ENCODE measurements at places on chromosomes 7 and 10.

GRCh38 chr10:27372095-27372494 lies 131.5 kb upstream of the ACBD5 start:
- DNase-seq: no peak

DNA sequence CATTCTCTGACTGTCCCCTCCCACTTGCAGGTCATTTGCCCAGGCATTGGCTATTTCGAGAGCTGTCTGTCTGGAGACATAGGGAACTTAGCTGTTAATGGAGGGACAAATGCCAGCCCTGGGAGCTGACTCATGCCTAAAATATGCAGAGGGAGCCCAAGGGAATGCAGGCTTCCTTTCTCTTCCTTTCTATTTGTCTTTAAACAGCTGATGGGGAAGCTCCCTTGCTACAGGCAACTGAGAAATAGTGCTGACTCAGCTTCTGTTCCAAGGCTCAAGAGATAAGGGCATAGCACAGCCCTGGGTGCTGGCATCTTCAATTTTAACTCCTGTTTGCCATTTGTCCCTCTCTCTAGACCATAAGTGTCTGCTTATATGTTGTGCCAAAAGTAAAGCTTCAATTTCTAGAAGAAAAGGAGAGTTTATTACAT lies 82.7 kb upstream of the C1GALT1 start:
- DNase-seq: no peak

DNA sequence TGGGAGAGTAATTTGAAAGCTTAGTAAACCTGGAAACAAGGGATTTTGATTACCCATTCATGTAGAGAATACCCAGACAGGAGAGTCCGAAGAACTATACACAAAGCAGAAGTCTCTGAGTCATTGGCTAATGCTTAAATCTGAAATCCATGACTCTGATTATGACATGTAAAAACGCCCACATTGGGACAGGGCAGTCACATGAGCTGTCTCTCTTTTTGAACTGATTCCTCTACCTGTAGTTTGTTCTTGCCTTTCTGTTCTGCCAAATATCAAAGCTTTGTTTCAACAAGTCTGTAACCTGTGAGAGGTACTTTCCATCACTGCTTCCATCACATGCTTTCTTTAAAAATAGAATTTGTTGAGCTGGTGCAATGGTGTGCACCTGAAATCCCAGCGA lies 4.3 kb upstream of the GPNMB start:
- no peak for DNase-seq

GRCh38 chr7:4745971-4746919 lies 29.2 kb upstream of the AP5Z1 start:
- no peak for DNase-seq

GRCh38 chr7:6271060-6271658 lies 1.3 kb downstream of the CYTH3 start:
- no peak for DNase-seq

- DNase-seq: no peak
Observed at GRCh38 chr10:120609006-120609405, 152.0 kb downstream of the PLPP4 start.

GRCh38 chr7:37236906-37237305 lies 211.8 kb downstream of the ELMO1 start:
- no peak for DNase-seq

- DNase-seq: no peak
Observed at GRCh38 chr7:125908711-125909110, 979.1 kb upstream of the POT1 start.

DNA sequence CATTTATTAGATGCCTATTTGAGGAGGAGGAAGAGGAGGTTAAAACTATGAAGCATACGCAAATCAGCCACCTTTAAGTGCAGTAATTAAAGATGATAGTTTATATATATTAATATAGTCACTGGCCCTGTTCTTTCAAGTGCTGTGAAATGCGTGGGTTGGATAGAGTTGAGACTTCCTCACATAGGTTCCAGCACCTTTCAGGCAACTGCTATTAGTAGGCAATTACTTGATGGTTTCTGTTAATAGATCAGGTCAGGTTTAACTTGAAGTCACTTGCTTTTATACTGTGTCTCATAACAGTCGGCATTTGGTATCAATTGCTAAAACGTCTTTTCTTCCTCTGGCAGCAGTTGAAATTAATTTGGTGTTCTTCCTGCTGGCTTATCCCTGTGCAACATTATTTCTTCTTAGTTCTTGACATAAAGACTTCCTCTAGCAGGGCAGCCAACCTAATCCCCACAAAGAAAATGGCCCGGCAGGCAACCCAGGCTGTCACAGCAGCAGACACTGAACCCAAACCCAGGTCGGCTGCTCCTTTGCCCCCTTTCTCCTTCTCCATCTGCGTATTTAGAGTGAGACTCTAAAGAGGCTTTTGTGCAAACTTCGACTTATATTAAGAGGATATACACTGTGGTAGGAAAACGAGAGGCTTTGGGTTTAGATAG lies 35.3 kb upstream of the BET1 start:
- no peak for DNase-seq

DNA sequence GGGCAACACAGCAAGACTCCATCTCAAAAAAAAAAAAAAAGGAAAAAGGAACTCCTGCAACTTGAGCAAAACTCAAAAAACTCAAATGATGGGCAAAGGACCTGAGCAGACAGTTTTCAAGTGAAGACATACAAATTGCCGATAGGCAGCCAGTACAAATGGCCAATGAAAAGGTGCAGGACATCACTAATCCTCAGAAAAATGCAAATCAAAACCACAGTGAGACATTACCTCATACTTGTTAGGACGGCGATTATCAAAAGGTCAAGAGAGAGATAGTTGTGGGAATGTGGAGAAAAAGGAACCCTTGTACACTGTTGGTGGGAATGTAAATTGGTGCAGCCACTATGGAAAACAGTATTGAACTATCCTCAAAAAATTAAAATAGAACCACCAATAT lies 16.8 kb downstream of the SVOPL start:
- DNase-seq: no peak

GRCh38 chr10:66144016-66144415 lies 781.8 kb upstream of the LRRTM3 start:
- DNase-seq: no peak

GRCh38 chr10:71323407-71323806 lies 4.3 kb downstream of the SLC29A3 start:
- no peak for DNase-seq

DNA sequence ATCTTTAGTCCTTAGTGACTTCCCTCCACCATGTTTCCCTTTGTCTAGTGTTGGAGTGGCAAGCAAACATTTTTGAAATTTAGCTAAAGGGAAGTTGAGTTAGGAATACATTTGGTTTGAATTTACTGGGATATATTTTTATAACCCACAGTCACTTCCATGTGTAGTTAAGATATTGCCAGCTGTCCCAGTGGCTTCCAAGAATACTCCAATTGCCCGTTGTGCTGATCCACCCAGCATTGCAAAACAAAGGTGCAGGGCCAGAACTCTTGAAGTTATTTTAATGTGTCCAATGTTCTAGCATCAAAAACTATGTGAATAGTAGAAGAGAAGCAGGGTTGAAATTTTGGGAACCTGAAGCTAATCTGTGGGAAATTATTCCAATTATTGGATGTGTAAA lies 2.5 kb upstream of the P4HA1 start:
- DNase-seq: no peak

DNA sequence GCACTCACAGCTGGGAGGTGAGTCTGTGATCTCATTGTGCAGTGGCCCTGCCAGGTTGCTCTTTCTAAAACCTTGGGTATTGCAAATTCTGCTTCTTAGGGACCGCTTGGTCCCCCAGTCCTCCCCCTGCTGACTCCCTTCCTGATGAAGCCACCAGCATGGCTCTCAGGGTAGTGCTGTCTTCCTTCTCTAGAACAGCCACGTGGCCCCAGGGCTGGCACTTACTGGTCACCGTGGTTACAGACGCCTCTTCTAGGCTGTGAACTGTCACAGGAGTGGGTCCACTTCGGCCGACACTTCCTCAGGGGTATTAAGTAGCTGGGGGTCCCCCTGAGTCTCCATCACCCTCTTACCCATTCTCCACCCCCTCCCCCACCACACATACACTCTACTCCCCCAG lies 2.7 kb upstream of the HTRA1 start:
- no peak for DNase-seq

DNA sequence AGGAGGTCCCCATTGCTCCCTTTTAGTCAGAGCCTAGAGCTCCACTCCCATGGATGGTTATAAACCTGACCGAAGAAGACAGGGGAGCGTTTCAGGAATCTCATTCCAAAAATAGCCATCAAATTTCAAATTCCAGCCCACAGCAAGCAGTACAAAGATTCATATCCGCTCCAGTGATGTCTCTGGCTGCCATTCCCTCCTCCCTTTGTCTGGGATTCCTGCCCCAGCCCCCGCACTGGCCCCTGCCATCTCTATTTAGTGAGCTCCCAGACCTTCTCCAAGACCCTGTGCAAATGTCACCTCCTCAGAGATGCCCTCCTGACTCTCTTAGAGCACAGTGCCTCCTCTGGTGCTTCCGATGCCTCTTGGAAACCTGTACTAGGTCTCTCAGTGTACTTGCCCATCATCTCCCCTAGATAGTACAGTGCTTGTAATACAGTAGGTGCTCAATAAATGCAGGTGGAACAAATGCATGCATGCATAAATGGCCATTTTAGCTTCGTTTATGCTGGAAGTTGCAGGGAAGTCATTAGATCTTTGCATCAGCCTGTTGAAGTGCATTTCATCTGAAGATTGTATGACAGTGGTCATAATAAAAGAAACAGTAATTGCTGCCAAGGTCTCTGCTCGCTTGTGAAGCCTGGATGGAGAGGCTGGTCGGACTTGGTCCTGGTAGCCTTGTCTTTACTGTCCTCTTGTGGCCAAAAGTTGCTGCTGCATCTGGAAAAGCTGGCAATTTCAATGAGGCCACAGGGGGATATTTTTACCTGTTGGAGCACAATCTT lies 32.0 kb upstream of the HABP2 start:
- DNase-seq: no peak

- no peak for DNase-seq
Observed at GRCh38 chr7:3980300-3980643, 679.2 kb downstream of the SDK1 start.

DNA sequence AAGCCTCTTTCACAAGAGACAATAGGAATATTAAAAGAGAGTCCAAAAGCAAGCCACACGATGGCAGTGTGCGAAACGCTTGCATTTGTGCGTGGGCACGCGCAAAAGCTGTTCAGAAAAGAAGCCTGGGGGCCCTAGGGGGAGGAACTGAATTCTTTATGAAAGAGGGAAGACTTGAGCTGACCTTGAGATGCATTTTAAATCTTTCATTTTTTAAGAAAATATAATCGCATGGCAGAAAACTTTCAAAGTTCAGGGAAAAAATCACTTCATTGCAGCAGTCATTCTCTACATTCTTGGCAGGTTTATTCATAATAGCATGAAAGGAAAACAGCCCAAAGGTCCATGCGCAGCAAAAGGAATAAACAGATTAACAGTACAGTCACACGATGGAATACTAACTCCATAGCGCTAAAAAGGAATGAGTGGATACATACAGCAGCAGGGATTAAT lies 206.5 kb upstream of the PRKCQ start:
- DNase-seq: no peak

DNA sequence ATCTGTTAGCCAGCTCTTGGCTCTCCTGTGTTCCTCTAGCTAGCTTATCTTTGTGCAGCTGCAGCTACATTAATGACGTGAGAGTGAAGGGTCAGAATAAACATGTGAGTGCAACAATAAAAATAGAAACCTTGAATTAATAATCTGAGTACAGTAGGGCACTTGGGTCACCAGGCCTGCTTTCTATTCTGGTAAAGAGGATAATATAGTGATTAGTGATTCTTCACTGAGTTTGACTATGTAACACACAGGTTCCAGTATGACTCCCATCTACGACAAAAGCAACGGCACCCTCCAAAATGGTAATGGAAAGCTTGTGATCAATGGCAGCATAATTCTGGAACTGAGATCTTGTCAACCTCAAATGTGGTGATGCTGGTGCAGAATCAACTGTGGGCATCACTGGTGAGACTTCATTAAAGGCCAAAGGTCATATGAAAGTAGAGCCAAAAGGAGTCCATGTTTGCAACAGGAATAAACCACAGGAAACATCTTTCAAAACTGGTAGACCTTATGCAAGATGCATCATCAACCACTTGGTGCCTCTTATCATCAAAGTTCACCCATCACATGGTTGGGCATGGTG lies 77.6 kb downstream of the NRBF2 start:
- no peak for DNase-seq

DNA sequence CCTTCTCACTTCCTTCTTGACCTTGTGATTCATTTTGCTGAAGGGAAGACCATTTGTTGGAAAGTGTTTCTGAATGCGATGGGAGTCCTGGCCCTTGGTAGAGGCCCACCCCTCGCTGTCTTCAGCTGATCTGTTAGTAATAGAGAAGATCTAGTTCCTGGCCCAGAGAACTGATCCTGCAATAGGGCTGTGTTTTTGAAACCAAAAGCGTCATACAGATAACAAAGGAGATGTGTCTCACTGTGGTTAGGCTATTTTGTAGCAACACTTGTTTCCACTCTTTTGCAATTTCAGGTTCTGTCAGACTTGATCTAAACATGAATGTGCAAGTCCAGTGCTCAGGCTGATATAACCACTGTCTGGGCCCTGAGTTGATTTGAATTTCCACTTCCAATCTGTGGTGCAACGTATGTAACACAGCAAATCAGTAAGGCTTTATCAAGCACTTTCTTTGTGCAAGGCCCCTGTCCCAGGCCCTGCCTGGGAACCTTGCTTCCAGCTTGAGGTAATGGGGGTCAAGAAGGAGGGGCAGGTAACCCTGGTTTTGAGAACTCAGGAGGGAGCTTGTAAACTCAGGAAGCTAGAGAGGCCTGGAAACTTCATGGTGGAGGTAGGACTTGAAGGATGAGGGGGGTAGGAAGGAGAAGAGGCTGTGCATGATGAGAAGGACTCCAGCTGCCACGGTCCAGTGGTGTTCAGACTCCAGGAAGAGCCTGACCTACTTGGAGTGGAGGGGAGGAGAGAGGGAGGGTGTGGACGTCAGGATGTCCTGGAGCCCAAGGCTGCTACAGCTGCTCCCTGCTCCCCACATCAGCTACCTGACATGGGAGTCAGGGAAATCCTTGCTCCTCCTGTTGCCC lies 42.2 kb upstream of the SRGN start:
- DNase-seq: no peak

GRCh38 chr10:22369434-22370072 lies 24.3 kb downstream of the SPAG6 start:
- no peak for DNase-seq

- DNase-seq: no peak
Observed at GRCh38 chr10:32160864-32161263, 104.6 kb upstream of the KIF5B start.

GRCh38 chr10:77618117-77618516 lies 19.5 kb downstream of the KCNMA1 start:
- no peak for DNase-seq

DNA sequence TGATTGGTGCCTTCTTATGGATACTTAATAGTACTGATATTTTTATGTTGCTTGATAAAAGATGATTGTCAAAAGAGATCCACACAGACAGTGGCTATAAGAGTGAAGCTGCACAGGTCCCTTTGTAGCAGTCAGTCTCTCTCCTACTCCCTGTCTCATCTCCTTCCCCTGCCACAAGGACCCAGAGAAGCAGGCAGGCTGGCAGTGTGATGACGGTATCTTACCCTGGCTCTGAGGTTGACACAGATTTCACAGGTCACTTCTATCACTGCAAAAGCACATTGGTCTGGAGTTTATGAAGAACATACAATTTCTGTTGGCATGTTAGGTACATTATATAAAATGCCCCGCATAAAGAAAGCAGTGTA lies 64.4 kb upstream of the AHR start:
- no peak for DNase-seq

- DNase-seq: no peak
Observed at GRCh38 chr10:62171791-62172190, 96.9 kb downstream of the RTKN2 start.

Data from stimulated activated CD4-positive, alpha-beta T cell treated with anti-CD3 and anti-CD28 coated beads, Interleukin-1b, Interleukin-23, amount 100 ng/mL, for 24 hours (primary cell).